ENCODE measurements at places on chromosomes 4 and X.

- no peak for DNase-seq
Observed at GRCh38 chrX:55908661-55909212, 191.2 kb downstream of the RRAGB start.

GRCh38 chrX:110145311-110145710, 142.4 kb downstream of the TMEM164 start:
- DNase-seq, result no peak

- DNase-seq, result no peak
Observed at GRCh38 chr4:89939994-89940393, 45.3 kb downstream of the MMRN1 start.

DNA sequence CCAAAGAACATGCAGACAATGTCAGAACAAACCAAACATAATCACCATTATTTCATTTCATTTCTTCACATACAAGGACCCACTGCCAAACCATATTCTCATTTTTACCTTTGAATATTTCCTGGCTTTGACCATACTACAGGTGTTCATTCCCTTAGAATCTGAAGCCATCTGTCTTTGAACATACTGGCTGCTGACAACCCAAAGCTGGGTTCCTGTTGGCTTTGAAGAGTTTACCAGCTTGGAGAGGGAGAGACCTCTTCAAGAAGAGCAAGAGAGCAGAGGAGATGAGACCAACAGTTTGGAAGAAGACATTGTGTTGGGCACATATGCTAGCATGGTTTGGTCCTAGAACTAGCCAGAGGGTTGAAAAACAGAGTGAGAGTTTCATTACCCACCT, 145.6 kb upstream of the KCNIP4 start:
- no peak for DNase-seq

GRCh38 chr4:139562067-139562684, 6.2 kb upstream of the SETD7 start:
- no peak for DNase-seq

DNA sequence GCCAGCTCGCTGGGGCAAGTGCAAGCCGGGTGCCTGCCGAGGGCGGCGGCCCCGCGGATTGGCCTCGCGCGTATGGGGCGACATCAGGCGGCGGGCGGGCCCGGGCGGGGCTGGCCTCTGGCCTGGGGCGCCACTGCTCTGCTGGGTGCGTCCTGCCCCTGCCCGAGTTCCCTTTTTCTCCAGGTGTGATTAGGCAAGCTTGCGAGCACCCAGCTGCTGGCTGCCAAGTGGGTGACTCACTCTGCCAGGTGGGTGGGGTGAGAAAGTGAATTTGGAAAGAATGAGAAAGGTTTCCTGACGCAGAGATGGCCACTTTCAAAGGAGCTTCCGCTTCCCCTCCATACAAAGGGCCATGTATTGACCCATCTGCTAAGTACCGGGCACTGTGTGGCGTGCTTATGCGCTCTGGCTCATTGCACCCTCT, 32.5 kb downstream of the FGFBP1 start:
- DNase-seq, result no peak

DNA sequence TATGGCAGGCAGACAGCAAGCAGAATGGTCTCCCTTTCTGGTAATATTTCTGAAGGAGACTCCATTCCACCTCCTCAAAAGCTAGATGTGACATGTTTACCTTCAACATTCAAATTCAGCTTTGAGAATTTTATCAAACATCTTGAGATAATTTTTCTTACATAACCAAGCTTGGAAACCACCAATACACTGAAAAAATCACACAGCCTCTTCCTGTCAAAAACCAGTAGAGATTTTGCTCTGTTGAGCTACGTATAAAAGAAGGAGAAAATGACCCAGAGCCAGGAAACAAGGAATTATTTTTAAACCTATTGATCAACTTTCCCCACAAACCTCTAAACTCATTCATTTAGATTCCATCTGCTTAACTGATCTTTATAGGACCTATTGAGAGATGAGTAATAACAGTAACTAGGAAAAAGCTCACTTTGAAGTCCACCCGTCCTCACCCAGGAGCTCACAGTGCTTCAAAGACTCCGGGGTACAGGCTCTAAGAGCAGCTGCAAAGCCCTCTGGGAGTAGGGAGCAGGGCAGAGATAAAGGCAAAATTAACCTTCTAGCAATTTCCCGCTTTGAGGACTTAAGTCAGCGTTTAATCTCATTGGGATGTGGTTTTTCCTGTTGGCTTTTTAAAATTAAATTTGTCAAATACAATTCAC, 318.2 kb upstream of the RASGEF1B start:
- DNase-seq, result no peak
